ENCODE measurements at places on chromosomes 2 and 18.
A peak's percentile ranks its signal among the peaks of the same experiment; 100 is the strongest.

GRCh38 chr2:171281110-171281509 is 120.4 kb upstream of the TLK1 start:
- DNase-seq: no peak

DNA sequence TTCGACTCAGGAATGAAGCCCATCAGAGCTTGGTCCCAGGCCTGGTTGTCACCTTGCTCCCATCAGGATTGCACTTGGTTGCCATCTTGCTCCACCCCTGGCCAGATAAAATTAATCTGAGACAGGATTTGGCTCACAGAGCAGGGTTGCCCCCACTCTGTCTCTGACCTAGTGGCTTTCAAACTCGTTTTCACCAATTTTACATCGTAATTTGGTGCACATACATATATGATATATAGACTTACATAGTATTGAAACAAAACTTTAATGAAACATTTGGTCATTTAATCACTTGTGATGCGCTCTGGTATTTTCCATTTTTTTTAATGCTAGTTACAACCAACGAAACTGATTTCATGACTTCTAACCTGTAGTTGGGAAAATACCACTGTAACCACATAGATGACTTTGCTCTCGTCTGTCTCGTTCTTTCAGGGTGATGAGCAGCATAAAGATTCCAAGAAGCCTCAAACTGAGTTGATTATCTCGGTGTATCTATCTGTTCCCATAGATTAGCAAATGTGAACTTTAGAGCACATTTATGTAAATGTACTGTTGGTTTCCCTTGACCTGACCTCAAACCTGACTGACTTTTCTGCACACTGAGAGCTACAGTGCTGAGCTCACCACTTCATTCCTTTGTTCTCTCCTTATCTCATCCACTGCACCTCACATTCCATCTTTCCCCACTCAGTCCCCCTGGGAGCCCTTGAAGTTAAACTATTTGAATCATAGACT is 30.5 kb upstream of the PLB1 start:
- DNase-seq: no peak

- DNase-seq: no peak
These were observed 77.4 kb upstream of the TAF1B start for GRCh38 chr2:9765611-9766531.

- no peak for DNase-seq
These were observed 627 bp downstream of the CDCA7 start for GRCh38 chr2:173355132-173355865.

- DNase-seq: no peak
These were observed 117.6 kb upstream of the REV1 start for GRCh38 chr2:99607454-99607853.

DNA sequence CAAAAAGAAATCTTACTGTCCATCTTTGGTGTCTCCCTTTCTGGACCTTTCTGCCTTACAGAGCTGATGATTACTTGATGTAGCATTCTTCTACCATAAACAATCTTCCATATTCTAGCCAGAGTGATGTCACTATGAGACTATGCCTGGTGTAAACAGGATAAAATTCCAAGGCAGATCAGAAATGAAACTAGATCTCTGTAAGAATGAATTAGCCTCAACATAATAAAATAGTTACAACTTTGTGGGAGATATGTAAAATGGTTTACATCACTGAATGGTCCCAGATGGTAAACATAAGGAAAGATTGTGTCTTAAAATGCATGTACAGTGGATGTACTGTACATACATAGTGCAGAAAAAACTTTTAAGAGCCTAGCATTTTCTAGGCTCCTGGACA is 112.3 kb upstream of the ZNF521 start:
- no peak for DNase-seq

- peak; percentile 28 for DNase-seq
These were observed 33.3 kb downstream of the DOK1 start for GRCh38 chr2:74587664-74588277.

DNA sequence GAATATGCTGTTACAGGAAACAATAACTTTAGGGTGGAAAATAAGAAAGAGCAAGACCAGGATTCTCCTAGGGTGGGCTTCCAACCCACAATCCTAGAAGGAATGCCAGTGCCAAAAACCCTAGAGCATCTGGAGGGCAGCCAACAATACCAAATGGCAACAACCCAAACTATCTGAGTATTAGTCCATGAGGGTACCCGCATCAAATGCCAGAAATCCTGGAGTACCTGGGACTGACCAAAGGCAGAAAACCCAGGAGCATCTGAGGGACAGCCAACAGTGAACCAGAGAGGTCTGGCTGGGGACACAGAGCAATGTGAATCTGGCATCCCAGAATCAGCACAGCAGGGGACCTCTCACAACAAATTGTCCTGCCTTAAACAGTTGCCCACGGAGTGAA is 126.3 kb downstream of the SCG2 start:
- DNase-seq: no peak

DNA sequence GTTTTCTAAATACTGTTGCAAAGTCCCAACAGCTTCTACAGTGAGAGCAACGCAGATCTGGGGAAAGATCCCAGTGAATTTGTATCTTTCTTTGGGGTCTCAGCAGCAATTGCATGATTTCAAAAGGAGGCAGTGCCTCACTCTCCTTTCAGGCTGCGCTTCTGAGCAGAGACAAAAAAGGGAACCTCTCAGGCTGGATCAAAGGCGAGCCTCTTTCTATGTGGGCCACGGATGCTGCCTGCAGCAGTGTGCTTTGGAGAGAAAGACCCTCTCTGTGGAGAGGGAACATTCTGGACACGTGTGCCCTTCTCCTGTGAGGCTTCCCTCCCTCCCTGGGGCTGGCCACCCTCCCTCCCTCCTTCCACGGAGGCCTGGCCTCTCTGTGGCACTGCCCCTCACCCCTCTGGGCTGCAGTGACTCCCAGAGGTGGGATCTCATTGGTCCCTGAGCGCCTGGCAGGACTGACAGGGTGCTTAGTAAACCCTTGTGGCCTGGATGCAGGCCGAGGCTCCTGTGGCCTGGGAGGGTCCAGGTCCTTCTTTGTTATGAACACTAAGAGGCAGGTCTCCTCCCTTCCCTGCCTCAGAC is 21.6 kb upstream of the PDIA6 start:
- DNase-seq: no peak

DNA sequence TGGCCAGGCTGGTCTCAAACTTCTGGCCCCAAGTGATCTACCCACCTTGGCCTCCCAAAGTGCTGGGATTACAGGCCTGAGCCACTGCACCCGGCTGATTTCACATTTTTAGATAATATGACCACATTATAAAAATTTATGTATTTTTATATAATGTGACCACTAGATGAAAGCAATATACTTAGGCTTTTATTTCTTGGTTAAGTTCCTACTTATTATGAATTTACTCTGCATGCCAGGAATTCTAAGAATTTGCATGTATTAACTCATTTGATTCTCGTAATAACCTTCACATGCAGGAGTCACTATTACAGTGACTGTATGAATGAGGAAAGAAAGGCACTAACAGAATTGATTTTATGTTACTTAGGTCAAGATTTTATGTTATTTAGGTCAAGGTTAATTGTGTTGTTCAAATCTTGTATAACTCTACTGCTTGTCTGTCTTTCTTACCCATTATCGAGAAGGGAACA is 25.6 kb upstream of the CASP8 start:
- no peak for DNase-seq

DNA sequence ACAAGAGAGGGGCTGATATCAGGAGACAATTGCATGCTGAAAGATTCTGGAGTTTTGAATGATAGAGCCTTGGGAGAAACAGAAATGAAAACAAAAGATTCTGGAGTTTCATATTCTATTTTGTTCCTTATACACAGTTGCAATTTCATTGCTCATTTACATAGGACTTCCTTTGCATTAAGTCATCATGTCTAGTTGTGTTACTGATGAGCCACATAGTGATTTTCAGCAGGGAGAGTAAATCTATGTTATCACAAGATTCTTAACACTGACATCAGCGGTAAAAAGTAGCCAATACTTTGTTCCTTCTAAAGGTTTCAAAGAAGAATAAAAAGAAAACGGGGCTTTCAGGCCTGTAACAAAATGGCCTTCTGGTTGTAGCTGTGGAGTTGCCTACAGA is 7.1 kb downstream of the ADAM17 start:
- no peak for DNase-seq

- no peak for DNase-seq
These were observed 134.1 kb downstream of the ANKRD44 start for GRCh38 chr2:197176522-197176921.

GRCh38 chr2:221318376-221319130 is 253.6 kb downstream of the EPHA4 start:
- no peak for DNase-seq

- DNase-seq: no peak
These were observed 245.5 kb upstream of the HS6ST1 start for GRCh38 chr2:128564131-128564530.
